ENCODE measurements at places on chromosomes 3 and 15. TPM values are rescaled to one million over a fixed set of nuclear protein-coding genes. Genes with fewer than 3 reads are reported as not detected.
A peak's percentile ranks its signal among the peaks of the same experiment; 100 is the strongest.

DNA sequence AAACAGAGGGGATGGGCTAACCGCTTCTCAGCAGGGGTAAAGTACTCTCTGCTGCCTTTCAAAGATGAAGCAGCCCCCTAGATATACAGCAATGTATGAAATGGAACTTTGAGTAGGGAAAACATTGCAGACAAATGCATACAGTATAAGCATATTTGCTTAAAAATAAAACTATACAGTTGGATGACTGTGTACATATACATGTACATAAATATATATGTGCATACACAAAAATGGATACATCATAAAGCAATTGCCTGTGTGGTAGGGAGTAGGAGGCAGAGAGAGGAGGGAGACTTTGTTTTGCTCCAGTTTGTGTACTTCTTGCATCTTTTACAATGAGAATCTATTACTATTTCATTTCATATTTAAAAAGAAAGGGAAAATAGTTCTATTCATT is 28.4 kb downstream of the NSMCE3 start:
- no peak overlapping the region for H3K4me3 ChIP-seq
- H3K4me1 ChIP-seq: no peaks in the 10 kb centered on the region
- H3K27ac ChIP-seq: no peak overlapping the region
- no peak for DNase-seq
- H3K36me3 ChIP-seq: no peaks in the 10 kb centered on the region
- no peaks in the 10 kb centered on the region for H3K27me3 ChIP-seq

- no peaks in the 10 kb centered on the region for H3K4me1 ChIP-seq
- H3K4me3 ChIP-seq: no peak overlapping the region
- no peak for DNase-seq
- H3K36me3 ChIP-seq: no peaks in the 10 kb centered on the region
These were observed 7.2 kb downstream of the GXYLT2 start for GRCh38 chr3:72894976-72895552.

DNA sequence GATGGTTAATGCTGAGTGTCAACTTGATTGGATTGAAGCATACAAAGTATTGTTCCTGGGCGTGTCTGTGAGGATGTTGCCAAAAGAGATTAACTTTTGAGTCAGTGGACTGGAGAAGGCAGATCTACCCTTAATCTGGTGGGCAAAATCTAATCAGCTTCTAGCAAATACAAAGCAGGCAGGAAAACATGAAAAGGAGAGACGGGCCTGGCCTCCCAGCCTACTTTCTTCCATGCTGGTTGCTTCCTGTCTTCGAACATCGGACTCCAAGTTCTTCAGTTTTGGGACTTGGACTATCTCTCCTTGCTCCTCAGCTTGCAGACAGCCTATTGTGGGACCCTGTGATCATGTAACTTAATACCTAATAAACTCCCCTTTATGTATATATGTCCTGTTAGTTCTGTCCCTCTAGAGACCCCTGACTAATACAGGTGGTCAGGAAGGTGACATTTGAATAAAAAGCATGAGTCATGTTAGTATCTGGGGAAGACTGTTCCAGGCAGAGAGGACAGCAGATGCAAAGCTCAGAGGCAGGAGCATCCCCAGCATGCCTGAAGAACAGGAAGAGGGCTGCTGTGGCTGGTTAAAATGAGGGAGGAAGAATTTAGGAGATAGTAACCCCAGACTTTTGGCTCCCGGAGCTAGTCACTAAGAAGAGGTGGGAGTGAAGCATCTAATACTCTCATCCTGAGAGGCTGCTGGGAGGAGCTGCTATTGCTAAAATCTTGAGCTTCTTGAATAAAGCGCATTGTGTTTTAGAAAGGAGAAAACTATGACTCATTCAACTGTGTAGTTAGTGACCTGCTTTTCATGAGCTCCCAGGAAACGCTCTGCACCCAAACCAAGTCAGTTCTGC is 207.4 kb upstream of the HES1 start:
- no peak for DNase-seq
- no peak overlapping the region for H3K4me3 ChIP-seq
- H3K27ac ChIP-seq: no peak overlapping the region

GRCh38 chr3:84960581-84960980 is 1.8 kb downstream of the CADM2 start:
- no peaks in the 10 kb centered on the region for H3K27me3 ChIP-seq
- H3K36me3 ChIP-seq: no peaks in the 10 kb centered on the region
- no peak for DNase-seq
- no peak overlapping the region for H3K27ac ChIP-seq
- peaks cover 4% of the 10 kb centered on the region for H3K4me1 ChIP-seq
- no peak overlapping the region for H3K4me3 ChIP-seq

DNA sequence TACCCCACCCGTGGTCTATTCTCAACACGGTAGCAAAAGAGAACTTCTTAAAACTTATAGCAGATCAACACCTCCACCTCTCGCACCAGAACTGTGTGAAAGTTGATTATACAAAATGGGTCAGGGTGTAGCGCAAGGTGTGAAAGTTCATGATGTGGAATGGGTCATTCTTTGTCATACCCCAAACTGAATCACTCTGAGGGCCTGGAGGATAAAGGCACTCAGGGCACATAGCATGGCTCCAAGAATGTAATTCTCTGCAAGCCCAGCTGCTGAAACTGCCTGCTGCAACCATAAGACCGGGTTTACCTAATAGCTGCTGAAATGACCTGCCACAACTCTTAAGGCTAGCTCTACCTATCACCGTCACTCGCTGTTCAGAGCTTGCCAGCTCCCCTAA is 70.0 kb downstream of the FOXP1 start:
- H3K27me3 ChIP-seq: no peaks in the 10 kb centered on the region
- no peaks in the 10 kb centered on the region for H3K36me3 ChIP-seq
- no peak overlapping the region for H3K4me3 ChIP-seq
- no peak for DNase-seq

DNA sequence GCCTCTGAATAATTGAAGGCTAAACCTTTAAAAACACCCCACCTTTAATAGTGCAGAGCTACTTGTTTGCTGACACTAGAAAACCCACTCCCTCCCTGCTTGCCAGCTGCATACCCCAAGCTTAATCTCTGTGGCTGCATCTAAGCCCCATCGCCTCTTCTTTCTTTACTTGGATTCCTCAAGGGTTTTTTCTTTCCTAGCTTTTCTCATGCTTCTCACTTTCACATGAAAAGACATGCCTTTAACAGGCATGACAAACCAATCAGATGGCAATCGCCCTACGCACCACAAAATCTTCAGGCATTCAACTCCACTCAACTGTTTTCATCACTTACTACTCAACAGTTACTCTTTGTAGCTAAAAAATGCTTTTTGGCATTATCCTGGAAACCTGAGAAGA is 77.5 kb downstream of the PLD1 start:
- no peak for DNase-seq
- H3K36me3 ChIP-seq: no peaks in the 10 kb centered on the region
- no peaks in the 10 kb centered on the region for H3K27me3 ChIP-seq
- no peaks in the 10 kb centered on the region for H3K4me1 ChIP-seq
- H3K27ac ChIP-seq: no peak overlapping the region

DNA sequence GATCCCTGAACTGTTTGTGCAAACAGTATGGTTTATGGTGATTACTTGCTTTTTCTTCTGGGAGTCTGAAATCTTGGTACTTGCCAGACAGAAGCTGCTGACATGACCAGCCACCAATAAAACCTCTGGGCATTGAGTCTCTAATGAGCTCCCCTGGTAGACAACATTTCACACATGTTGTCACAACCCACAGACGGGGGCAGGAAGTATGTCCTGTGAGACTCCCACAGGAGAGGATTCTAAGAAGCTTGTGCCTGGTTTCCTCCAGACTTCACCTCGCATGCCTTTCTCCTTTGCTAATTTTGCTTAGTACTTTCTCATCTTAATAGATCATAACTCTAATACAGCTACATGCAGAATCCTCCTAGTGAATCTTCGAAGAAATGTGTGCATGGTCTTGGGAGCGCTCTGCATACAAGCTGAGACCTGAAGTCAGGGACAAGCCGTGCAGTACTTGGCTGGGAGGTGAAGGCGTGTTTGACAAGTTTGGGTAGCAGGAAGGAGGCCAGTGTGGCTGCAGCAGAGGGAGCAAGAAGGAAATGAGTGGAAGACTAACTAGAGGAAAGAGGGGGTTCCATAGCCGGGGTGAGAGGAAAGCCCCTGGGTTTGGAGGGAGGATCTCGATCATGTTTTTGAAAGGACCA is 49.0 kb downstream of the B3GNT5 start:
- no peak overlapping the region for H3K4me3 ChIP-seq
- DNase-seq: no peak
- H3K4me1 ChIP-seq: no peaks in the 10 kb centered on the region
- no peaks in the 10 kb centered on the region for H3K36me3 ChIP-seq
- H3K27ac ChIP-seq: no peak overlapping the region

GRCh38 chr3:13135251-13135810 is 62.1 kb upstream of the IQSEC1 start:
- H3K4me1 ChIP-seq: no peaks in the 10 kb centered on the region
- no peaks in the 10 kb centered on the region for H3K27me3 ChIP-seq
- no peaks in the 10 kb centered on the region for H3K36me3 ChIP-seq
- no peak overlapping the region for H3K27ac ChIP-seq
- H3K4me3 ChIP-seq: no peak overlapping the region

- H3K27me3 ChIP-seq: no peaks in the 10 kb centered on the region
- H3K4me3 ChIP-seq: no peak overlapping the region
- no peak overlapping the region for H3K27ac ChIP-seq
These were observed 64.5 kb downstream of the GLDN start for GRCh38 chr15:51405693-51406523.

DNA sequence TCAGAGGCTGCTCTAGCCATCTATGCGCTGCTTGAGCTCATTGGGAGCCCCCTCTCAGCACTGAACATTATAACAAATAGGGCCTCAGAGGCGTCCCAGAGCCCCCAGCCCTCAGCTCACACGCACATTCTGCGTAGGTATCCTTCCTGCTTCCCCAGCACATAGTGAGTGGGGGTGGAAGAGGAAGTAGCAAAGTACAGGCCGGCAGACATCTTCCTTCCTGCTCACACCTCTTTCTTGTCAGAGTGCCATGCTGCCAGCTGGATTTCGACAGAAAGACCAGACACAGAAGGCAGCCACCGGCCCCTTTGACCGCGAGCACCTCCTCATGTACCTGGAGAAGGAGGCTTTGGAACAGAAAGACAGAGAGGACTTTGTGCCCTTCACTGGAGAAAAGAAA is 16.6 kb downstream of the TMOD2 start:
- H3K4me1 ChIP-seq: peaks cover 10% of the 10 kb centered on the region
- DNase-seq: peak; percentile 8
- no peaks in the 10 kb centered on the region for H3K36me3 ChIP-seq

- no peaks in the 10 kb centered on the region for H3K36me3 ChIP-seq
- H3K27me3 ChIP-seq: peaks cover 10% of the 10 kb centered on the region
- H3K4me3 ChIP-seq: no peak within 1 kb of the TSS
- H3K4me1 ChIP-seq: no peaks in the 10 kb centered on the region
- no peak for DNase-seq
These were observed at the start of gene PLSCR4 for GRCh38 chr3:146250449-146251382. PLSCR4 (minus strand) TSS chr3:146251105; CDS start chr3:146222071, 29,034 bp downstream.

DNA sequence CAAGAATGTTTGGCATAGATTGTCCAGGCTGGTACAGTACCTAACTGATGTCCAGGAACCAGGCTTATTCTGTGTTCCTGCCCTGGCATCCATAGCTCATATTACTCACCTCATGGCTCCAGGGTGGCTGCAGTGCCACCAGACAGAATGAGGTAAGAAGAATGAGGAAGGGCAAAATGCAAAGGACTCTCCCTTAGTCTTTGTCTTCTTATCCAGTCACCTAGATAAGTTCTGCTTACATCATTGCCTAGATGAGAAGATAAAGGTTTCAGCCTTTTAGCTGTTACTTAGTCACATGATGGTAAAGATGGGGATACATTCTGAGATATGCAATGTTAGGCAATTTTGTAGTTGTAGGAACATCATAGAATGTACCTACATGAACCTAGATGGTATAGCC is 45.8 kb downstream of the CHP1 start:
- no peaks in the 10 kb centered on the region for H3K4me1 ChIP-seq
- H3K27me3 ChIP-seq: no peaks in the 10 kb centered on the region
- H3K36me3 ChIP-seq: no peaks in the 10 kb centered on the region
- no peak overlapping the region for H3K4me3 ChIP-seq

DNA sequence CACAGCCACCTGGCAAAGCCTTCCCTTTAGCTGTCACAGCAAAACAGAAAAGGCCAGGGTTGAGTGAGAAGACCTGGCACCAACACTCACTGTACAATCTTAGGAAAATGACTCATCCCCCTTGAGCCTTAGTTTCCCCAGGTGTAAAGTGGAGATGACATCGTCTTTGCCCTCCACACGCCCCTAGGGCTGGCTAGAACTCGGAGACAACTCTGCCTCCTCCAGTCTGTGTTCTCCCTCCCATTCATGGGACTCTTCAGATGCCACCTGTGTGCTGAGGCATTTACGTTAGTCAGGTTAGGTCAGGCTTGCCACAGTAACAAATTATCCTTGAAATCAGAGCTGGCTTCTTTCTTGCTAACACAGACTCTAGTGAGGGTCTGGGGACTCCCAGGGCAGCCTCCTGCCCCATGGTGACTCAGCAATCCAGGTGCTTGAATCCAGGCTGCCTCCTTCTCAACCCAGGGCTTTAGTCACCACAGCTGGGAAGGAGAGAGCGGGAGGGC is 252.6 kb downstream of the PLCL2 start:
- no peak for DNase-seq
- H3K4me1 ChIP-seq: no peaks in the 10 kb centered on the region
- H3K27me3 ChIP-seq: peaks cover 5% of the 10 kb centered on the region
- no peak overlapping the region for H3K27ac ChIP-seq
- H3K36me3 ChIP-seq: no peaks in the 10 kb centered on the region

- no peak overlapping the region for H3K4me3 ChIP-seq
- H3K4me1 ChIP-seq: no peaks in the 10 kb centered on the region
- no peak overlapping the region for H3K27ac ChIP-seq
- H3K36me3 ChIP-seq: peaks cover 23% of the 10 kb centered on the region
- H3K27me3 ChIP-seq: no peaks in the 10 kb centered on the region
These were observed 113.4 kb upstream of the LRRFIP2 start for GRCh38 chr3:37287776-37288175.

DNA sequence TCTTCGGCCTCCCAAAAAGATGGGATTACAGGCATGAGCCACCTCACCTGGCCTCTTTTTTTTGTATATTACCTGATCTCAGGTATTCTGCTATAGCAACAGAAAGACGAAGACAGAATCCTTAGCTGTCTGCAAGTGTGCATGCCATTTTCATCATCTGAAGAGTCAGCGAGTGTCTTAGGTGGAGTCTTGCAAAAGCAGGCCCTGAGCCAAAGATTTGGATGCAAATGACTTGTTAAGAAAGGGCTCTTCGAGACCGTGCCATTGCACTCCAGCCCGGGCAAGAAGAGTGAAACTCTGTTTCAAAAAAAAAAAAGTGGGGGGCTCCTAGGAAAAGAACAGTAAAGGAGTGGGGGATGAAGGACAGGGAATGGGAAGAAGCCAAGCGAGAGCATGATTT is 10.2 kb upstream of the TRIM69 start:
- H3K27me3 ChIP-seq: no peaks in the 10 kb centered on the region
- H3K4me3 ChIP-seq: peak overlapping the region; percentile 59
- H3K27ac ChIP-seq: peak overlapping the region; percentile 63
- peaks cover 80% of the 10 kb centered on the region for H3K4me1 ChIP-seq
- no peak for DNase-seq
- H3K36me3 ChIP-seq: no peaks in the 10 kb centered on the region

Gene THOC7
- 96.2 TPM for polyA plus RNA-seq

Gene IMPG2
- polyA plus RNA-seq: not detected

Gene ROBO1
- 0.54 TPM for polyA plus RNA-seq

Gene ANKUB1
- not detected for polyA plus RNA-seq

Gene DAZL
- not detected for polyA plus RNA-seq

Gene FAIM
- polyA plus RNA-seq: 8.9 TPM

Gene SLC24A5
- polyA plus RNA-seq: not detected

Gene CELSR3
- 0.41 TPM for polyA plus RNA-seq

Gene PLS1
- polyA plus RNA-seq: 4.0 TPM

Gene IGSF11
- polyA plus RNA-seq: 0.58 TPM

Gene KCNAB1
- polyA plus RNA-seq: 0.32 TPM

Gene SLC22A14
- not detected for polyA plus RNA-seq
